Activated CD4-positive, alpha-beta T cell treated with anti-CD3 and anti-CD28 coated beads, Interleukin-2, Interleukin-4, amounts not matched to agents 100 ng/mL and 50 ng/mL, durations not matched to agents 16 hours and 8 hours (primary cell): ENCODE measurements at places on chromosomes 2 and 18.

GRCh38 chr2:115165529-115166109, 723.2 kb downstream of the DPP10 start:
- peak; percentile 17 for DNase-seq

DNA sequence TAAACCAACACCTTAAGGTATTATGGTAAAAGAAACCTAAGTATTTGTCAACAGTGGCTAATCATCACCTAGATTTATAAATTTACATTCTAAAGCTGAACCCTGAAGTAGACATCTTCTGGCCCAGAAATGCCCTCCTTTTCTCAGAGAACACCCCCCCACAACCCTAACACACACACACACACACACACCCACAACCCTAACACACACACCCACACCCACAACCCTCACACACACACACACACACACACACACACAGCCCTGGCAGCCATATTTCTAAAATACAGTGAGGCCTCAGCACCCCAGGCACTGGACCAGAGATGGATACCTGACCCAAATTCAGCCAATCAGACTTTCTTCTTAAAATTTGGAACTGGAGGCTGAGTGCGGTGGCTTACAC, 14.3 kb downstream of the SRBD1 start:
- DNase-seq, result no peak

GRCh38 chr2:232842689-232843088, 27.4 kb upstream of the SNORC start:
- DNase-seq, result no peak

- no peak for DNase-seq
Measured at GRCh38 chr2:144140891-144141290, 379.0 kb downstream of the ZEB2 start.

DNA sequence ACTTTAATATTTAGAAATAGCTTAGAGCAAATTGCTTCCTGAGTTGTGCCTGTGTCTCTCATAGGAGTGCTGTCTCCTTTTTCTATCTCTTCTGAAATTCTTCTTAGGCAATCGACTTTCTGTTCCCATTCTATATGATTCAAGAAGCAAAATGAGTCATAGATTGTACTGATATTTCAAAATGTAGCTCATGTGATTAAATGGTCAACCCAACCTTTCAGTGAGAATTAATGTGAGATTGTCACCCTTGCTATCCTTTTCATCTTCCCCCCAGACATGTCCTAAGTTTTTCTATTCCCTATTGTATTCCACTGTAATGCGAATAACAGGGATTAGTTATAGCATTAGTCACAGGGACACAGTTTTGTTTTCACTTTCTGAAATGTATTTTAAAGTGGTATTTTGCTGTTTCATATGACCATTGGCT, 413.6 kb downstream of the THSD7B start:
- DNase-seq, result no peak

DNA sequence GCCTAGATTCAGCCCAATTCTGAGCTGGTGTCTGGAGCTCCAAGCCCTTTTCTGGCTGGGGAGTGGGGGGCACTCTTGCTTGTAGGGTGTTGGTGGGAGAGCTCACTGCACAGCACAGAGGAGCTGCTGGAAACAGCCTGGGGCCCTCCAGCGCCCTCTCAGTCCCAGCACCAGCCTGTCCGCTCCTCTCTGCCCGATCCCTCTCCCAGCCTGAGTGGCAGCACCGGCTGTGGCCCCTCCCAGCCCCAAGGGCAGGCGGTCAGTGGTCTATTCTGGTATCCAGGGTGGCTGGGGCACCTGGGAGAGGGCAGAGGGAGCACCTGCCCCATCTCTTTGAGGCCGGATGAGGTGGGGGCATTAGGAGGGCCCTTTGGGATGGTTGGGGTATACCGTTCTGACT, 13.2 kb upstream of the DES start:
- DNase-seq, result no peak

DNA sequence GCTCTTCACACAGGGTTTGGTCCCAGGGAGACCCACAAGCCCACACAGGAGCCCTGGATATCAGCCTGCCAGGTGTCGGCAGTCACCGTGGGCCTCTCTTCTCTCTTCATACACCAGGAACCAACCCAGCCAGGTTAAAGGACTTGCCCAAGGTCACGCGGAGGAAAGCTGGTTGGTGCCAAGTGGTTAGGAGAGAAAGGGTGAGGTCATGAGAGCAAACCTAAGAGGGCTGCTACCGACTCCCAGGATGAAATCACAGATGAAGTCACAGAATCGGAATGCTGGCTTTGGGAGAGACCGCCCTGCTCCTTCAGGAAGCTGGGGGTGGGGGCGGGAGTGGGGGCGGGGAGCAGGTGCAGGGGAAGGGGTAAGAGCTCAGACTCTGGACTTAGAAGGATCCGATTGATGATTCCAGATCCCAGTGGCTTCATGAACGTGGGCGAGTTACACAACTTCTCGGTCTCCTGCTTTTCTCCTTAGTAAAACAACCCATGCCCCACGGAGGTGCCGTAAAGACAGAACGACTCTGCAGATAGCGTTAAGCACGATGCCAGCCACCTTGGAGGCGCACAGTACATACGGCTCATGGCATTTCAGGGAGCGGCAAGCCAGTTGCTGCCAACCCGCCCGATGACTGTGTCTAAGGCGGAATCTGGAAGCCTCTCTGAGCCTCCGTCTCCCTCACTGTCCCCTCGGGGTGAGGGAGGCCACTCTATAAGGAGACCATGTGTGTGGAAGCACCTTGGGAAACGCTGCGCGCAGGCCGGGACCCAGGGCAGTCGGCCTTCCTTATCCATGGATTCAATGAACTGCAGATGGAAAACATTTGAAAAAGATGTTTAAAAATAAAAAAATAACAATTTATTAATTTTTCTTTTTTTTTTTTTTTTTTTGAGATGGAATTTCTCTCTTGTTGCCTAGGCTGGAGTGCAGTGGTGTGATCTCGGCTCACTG, 23.0 kb upstream of the TAF1B start:
- no peak for DNase-seq

- no peak for DNase-seq
Measured at GRCh38 chr2:57876313-57876712, 170.3 kb upstream of the VRK2 start.

DNA sequence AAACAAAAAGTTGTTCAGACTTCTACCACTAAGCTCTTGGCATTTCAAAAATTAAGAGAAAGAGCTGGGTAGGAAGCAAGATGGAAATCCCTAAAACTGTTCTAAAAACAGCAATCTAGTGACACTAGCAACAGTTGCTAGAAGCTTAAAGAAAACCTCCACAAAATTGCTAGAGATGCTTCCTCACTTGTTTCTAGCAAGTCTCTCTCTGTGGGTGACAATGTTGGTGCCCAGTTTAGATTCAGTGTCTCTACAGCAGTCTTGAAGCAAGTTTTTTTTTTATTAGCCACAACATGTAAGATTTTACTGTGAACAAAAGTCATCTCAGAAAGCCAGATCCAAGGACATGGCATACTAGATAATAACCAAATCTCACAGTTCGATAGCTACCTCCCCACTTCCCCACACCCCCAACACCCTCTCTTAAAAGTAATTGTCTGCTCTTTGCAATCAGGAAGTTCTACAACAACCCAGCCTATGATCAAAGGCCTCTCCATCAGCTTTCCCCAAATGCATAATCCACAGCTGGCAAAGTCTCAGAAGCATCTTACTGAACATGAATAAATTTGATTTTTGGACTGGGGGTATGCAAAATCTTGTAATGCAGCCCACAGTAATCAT, 70.0 kb downstream of the ANKRD44 start:
- no peak for DNase-seq

DNA sequence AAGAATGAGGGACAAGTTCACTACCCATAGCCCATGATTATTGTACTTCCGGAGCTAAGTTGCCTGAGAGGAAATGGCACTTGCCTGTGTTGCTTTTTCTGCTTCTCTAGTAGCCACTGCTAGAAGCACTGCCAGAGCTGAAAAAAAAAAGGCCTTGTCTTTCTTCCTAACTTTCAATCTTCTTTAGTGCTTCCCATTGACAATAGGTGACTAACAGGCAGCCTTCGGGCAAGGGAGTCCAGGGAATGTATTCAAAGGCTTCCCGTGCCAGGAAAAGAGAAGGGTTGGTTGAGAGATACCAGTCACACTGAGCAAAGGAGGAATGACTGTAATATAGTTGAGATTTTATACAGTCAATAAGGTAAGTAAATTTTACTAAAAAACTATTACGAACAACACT, 242.0 kb downstream of the CALCRL start:
- no peak for DNase-seq

- DNase-seq, result no peak
Measured at GRCh38 chr2:167935803-167936110, 311.6 kb downstream of the STK39 start.

DNA sequence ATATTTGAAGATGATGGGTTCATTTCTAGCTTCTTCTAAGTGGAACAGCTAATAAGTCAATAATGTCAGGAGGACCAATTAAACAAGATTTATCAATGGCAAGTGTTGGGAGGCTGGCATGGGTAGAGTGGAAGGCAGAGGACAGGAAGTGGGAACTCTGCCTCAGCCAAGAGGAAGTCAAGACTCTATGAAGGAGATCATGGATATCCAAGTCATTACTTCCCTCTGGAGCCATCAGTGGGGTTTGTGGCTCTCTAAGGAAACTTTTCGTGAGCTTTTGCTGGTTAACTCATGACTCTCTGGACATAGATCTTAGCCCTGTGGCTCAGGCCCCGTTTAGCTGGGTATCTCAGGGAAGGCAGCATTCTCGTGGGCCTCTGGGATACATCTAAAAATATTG, 410.4 kb upstream of the ID2 start:
- no peak for DNase-seq
